Activated CD4-positive, alpha-beta T cell treated with anti-CD3 and anti-CD28 coated beads, Interleukin-10, Interleukin-2, amounts not matched to agents 100 ng/mL and 50 ng/mL, durations not matched to agents 16 hours and 8 hours (primary cell): ENCODE measurements at places on chromosomes 13 and 19.

- DNase-seq: peak; percentile 16
Measured at GRCh38 chr13:35475212-35475959, 1.1 kb downstream of the MAB21L1 start.

GRCh38 chr13:91308299-91308698 lies 39.2 kb upstream of the MIR17HG start:
- DNase-seq: peak; percentile 30

- DNase-seq: no peak
Measured at GRCh38 chr19:19578252-19578651, 40.2 kb downstream of the CILP2 start.

DNA sequence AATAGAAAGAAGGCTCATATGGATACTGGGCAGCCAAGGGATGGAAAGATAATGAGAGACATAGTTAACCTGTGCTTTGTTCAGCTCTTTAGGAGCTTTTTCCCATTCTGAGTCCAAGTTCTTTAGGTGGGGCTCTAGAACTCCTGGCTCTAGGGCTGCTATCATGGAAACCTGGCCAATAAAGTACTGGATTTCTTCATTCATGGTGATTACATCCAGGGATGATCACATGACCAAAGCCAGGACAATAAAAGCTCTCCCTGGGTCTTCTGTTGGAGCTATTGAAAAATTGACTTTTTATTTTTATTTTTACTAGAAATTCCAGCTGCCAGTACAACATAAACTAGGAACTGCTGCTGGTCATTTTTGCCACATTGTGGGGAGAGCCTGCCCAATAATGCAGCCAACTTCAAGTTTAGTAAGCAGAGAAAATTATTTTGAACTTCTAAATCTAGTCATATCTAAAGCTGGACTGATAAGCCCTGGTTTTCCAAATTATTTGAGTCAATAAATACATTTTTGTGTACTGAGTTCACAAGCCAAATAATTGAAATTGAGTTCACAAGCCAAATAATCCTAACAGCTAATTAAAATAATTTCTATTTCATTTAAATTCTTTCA lies 224.9 kb upstream of the STARD13 start:
- DNase-seq: no peak

GRCh38 chr19:33339016-33339984 lies 34.2 kb upstream of the CEBPG start:
- no peak for DNase-seq
